ENCODE measurements at places on chromosomes 6 and 20. TPM values are rescaled to one million over a fixed set of nuclear protein-coding genes. Genes with fewer than 3 reads are reported as not detected.

CFAP61 gene
- total RNA-seq: 2.0 TPM

MAN1A1 gene
- 24.9 TPM for total RNA-seq

LINC00237 gene
- 0.82 TPM for total RNA-seq

FBXO30 gene
- total RNA-seq: 92.9 TPM

SYCP2 gene
- total RNA-seq: 4.1 TPM

DEFB132 gene
- not detected for total RNA-seq

DNA sequence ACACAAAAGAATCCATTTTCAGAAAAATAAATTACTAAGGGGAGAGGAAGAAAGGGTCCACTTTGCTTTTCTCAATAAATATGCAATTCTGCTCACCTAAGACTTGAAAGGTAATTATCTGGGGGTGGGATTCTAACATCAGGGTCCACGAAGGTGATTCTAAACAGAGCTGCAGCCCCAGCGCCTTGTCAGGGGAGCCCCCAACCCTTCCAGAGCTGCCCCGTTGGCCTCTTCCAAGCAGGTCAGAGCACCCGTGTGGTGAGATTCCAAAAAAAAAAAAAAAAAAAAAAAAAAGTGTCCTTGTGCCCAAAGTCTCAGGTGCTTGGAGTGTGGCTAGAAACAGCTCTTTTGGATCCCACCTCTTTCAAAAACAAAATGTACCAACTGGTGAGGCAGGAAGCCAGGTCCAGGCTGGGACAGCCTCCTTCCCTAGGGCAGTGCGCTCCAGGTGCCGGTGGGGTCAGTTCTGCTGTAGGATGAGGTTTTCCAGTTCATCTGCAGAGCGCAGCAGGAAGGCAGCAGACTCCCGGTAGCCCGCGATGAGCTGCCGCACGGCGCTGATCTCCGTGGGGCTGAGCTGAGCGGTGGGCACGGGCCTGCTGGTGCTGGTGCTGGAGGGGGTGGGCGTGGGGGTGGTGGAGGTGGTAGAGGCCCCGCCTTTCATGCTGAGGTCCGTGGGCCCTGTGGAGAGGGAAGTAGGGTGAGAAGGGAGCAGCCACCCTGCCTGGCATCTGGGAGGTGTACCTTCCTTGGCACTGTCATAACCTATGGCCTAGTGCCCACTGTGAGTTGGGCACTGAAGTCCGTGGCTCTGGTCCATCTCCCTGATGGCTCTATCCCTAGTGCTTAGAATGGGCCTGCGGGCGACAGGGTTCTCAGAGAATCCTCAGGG is 89.3 kb downstream of the ASXL1 start:
- no peak for DNase-seq

DNA sequence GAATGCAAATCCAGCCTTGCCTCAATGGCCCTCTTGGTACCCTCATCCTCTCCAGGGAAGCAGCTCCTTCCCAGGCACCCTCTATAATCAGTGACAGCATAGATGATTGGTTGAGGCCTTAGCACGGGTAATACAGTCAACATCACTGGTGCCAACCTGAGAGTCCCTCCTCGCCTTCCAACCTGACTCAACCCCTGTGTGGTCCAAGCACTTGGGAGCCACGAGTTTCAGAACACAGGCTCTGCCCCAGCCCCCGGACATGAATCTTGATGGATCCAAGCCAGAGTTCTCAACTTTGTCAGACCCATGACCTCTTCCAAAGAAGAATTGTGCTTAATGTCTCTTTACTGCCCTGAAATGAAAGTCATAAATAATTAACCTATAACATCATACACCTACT is 213.9 kb downstream of the PREX1 start:
- DNase-seq: no peak

DNA sequence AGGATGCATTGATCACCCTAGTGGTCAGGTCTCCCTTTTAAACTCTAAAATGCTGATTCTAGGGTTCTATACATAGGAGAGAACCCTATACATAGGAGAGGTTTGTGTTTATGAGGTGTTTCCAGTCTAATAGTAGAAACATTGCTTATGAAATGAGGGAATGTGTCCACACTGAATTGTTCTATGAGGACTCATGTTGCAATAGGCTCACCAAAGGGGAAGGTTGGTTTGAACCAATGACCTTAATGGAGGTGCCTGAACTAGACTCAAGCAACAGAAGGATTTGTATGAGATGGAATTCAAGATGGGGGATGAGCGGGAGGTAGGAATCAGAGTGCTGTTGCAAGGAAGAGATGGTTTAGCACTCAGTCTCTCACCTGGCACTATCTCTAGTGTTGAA is 33.5 kb upstream of the UBR2 start:
- DNase-seq: no peak

- no peak for DNase-seq
Observed at GRCh38 chr20:58906894-58907293, 54.4 kb downstream of the GNAS start.

DNA sequence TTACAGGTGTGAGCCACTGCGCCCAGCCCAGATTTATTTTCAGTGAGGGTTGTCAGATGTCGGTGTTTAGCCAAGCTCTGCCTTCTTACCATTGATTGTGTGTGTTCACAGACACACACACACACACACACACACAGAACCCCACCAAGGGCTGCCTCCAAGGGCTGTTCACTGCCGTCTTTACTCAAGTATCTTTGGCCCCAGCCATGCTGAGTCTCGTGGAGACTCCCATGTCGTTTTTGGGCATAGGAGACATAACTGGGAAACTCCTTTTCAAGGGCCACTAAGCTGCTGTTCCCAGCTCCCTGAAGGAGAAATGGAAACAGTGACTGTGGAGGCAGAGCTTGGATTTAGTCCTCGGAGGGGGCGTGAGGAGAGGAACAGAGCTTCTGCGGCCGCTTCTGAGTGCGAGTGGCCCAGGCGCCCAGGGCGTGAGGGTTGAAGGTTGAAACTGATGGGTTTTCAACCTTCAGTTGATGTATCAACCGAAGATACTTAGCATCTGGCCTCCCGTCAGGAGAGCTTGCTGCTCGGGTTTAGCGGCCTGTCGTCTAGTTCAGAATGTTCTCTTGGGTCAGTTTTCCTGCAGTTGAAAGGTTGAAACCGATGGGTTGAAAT is 243.6 kb downstream of the TTLL2 start:
- no peak for DNase-seq

- DNase-seq: no peak
Observed at GRCh38 chr20:58833921-58834320, 16.8 kb downstream of the GNAS-AS1 start.

GRCh38 chr6:168120390-168121302 is 41.6 kb upstream of the FRMD1 start:
- no peak for DNase-seq

GRCh38 chr6:136980070-136980469 is 58.0 kb downstream of the SLC35D3 start:
- no peak for DNase-seq

- DNase-seq: no peak
Observed at GRCh38 chr6:14986370-14986769, 259.5 kb upstream of the JARID2 start.

DNA sequence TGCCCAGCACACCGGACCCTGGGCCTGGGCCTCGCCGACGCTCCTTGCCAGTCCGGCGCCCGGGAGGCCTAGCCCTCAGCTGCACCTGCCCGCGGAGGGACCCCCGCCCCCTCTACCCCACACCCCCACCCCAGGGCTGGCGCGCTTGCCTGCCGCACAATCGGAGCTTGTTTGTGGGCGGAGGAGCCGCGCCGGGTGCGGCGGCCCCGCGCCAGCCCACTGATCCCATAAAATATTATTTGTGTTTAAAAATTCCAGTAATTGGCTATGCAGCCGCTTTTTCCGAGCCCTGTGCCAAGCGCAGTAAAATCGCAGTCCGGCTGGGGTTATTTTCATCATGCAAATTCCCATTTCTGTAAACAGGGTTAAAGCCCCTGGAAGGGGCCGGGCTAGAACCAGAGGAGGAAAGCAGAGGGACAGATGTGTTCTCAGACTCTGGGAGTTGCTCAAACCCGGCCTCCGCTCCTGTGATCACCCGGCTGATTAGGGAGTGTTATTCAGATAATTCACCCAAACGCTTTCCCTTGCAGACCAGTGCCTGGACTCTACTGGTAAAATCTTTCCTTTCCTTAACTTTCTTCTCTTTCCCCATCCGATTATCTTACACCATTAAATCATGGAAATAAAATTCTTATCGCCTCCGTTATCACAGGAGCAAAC is 93.1 kb downstream of the NCR2 start:
- no peak for DNase-seq

DNA sequence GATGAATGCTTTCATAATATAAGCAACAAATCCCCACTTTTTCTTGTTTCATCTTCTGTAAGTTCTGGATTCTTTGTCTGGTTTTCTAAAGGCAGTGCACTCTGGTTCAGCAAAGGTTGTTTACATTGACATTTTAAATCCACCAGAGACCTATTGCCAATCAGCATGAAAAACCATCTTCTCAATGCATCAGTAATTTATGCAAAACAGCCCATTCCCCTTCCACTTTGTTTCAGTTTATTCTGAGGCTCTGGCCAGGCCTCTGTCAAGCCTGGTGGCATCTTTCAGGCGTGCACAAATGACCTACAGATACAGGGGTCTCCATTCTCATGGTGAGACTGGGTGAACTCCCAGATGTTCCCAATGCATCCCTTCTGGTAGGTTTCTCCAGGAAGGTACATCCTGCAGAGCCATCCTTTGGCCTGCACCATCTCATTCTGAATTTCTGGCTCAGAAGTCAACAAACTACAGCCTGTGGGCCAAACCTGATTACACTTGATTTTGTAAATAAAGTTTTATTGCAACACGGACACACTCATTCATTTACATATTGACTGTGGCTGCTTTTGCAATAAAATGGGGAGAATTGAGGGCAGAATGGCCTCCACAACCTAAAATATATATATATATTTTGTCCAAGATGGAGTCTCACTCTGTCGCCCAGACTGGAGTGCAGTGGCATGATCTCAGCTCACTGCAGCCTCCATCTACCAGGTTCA is 405.4 kb downstream of the PREX1 start:
- DNase-seq: no peak

GRCh38 chr6:147131532-147132128 is 72.6 kb upstream of the STXBP5 start:
- DNase-seq: no peak

- DNase-seq: no peak
Observed at GRCh38 chr6:146389740-146390139, 153.9 kb upstream of the RAB32 start.

GRCh38 chr6:27893836-27894807 is 18.1 kb downstream of the OR2B2 start:
- peak; percentile 71 for DNase-seq

DNA sequence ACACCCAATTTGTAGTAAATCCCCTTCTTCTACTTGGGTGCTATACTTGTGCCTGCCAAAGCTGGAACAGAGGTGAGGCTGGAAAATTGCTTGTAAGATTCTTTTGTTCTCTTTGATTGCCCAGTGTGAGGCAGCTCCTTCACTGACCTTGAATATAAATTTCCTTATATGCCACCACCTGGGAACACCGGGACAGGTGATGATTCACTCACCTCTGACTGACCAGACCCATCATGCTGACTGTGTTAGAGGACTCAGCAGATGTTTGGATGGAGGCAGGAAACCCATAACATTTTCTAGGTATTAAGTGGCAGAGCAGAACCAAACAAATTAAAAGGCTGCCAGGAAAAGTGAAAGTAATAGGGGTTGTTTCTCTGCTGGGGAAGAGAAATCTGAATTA is 120.9 kb downstream of the GRM1 start:
- no peak for DNase-seq

GRCh38 chr20:38515631-38516030 is 43.0 kb downstream of the RALGAPB start:
- DNase-seq: no peak

DNA sequence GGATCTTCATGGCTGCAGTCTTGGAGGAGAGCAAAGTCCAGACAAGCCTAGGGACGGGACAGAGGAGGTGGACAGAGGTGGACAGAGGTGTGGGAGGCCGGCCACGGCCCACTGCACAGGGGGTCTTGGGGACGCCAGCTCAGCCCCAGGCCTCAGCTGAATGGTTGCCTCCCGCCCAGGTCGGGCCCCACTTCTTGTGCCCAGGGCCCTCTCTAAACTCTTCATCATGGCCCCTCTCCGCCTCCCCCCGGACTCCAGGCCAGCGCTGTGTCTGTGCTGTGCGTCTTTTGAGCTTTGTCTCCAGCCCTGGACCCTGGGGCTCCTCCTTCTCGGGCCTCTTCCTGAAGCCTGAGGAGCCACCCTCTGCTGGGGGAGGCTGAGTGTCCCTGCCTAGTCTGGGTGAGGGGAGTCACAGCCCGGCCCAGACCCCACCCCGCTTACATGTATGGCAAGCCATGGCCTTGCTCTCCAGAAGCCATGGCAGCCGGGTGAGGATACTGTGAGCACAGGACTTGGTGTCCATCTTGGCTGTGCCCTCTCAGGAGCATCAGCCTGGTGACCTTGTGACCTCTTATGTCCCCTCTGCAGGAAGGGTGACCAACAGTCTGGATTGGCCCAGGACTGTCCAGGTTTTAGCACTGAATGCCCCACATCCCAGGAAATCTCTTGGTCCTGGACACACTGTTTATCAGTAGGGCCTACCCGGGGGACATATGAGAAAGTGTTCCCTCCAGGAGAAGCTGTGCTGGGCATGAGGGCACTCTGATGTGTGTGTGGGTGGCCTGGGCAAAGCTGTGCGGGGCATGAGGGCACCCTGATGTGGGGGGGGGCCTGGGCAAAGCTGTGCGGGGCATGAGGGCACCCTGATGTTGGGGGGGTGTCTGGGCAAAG is 9.4 kb upstream of the NPBWR2 start:
- DNase-seq: no peak

DNA sequence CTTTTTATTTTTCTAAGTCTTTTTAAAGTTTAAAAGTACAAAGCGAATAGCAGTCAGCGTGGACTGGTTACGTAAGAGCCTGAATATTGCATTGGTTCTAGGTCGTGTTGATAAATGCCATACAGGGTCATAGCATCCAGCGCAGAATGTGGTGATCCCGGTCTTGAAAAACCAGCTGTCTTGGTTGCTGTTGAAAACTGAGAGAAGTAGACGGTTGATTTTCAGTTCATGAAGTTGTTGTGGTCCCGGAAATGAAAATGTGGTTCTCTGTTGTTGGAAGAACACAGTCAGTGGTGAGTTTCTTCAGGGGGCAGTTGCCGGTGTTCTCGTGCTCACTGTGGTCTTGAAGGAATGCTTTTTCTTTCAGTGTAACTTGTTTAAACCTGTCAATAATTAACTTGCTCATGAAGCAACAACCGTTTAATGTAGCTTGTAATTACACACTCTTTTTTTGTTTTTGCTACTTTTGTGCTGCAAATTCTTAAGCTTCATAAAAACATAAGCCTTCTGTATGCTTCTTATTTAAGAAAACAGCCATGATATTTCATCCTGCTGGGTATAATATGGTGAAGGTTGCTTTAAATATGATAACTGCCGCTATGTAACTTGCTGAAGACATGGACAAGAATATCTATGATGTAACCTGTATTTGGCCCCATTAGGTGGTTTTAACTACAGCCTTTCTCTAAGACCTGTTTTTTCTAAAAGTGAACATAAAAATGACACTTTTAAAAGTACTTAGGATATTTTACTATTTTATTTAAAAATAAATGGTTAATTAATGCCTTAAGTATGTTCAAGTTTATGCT is 64.8 kb upstream of the KIF25 start:
- DNase-seq: no peak

All from frontal cortex (tissue), 4 donors.